Panc1 (cell line): ENCODE measurements at places on chromosomes 13 and 19. TPM values are rescaled to one million over a fixed set of nuclear protein-coding genes. Genes with fewer than 3 reads are reported as not detected.

DNA sequence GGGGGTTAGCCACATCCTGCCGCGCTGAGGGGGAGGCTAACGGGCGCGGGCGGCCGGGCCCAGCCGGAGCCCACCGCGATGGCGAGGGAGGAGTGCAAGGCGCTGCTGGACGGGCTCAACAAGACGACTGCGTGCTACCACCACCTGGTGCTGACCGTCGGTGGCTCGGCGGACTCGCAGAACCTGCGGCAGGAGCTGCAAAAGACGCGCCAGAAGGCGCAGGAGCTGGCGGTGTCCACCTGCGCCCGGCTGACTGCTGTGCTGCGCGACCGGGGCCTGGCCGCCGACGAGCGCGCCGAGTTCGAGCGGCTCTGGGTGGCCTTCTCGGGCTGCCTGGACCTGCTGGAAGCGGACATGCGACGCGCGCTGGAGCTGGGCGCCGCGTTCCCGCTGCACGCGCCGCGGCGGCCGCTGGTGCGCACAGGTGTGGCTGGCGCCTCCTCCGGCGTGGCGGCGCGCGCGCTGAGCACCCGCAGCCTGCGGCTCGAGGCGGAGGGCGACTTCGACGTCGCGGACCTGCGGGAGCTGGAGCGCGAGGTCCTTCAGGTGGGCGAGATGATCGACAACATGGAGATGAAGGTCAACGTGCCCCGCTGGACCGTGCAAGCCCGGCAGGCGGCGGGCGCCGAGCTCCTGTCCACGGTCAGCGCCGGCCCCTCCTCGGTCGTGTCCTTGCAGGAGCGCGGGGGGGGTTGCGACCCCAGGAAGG lies 692 bp downstream of the RGS9BP start:
- no peak for DNase-seq

GRCh38 chr13:32310134-32310706 lies 4.9 kb downstream of the ZAR1L start:
- DNase-seq: peak; percentile 32

The MYBPC2 gene
- 0.18 TPM for total RNA-seq

The SRRM5 gene
- total RNA-seq: 0.10 TPM

- no peak for DNase-seq
Measured at GRCh38 chr19:56146904-56147303, 5.8 kb downstream of the ZNF444 start.

- DNase-seq: no peak
Measured at GRCh38 chr19:1609103-1609396, 3.8 kb upstream of the UQCR11 start.

The NLRP4 gene
- total RNA-seq: not detected

GRCh38 chr13:27403203-27403678 lies 21.2 kb upstream of the GTF3A start:
- no peak for DNase-seq

The C5AR2 gene
- 0.03 TPM for total RNA-seq

The FUT1 gene
- total RNA-seq: 0.13 TPM

The KCTD15 gene
- 27.8 TPM for total RNA-seq

The GSX1 gene
- total RNA-seq: not detected

DNA sequence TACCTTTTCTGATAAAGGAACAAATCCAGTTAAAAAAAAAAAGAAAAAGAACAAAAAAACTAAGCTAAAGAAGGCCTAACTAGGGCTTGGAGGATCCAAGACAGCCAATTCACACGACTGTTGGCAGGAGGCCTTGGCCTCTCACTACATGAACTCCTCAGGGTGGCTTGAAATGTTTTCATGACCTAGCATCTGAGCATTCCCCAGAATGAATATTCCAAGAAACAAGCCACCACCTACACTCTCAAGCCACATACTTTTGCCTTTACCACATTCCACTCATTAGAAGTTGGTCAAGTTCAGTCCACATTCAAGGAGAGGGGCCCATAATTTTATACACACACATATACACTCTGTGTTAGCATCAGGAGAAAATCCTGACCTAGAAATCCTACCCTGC lies 97.6 kb upstream of the SIAH3 start:
- no peak for DNase-seq

GRCh38 chr13:80363890-80364503 lies 23.1 kb upstream of the SPRY2 start:
- DNase-seq: no peak

The CYSLTR2 gene
- not detected for total RNA-seq

GRCh38 chr13:84940798-84941197 lies 858.4 kb downstream of the SLITRK6 start:
- no peak for DNase-seq

- peak; percentile 46 for DNase-seq
Measured at GRCh38 chr19:17829855-17830566, 8.7 kb upstream of the INSL3 start.

DNA sequence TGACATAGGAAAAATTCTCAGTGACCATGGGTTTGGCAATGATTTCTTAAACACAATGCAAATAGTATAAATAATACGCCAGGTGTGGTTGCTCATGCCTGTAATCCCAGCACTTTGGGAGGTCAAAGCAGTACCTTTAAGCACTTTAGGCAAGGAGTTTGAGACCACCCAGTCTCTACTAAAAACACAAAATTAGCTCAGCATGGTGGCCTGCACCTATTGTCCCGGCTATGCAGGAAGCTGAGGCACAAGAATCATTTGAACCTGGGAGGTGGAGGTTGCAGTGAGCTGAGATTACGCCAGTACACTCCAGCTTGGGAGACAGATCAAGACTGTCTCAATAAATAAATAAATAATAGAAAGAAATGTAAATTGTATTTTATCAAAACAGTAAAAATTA lies 356.5 kb upstream of the SLITRK6 start:
- no peak for DNase-seq

GRCh38 chr13:55937180-55937579 lies 1203.5 kb upstream of the PRR20A start:
- no peak for DNase-seq

DNA sequence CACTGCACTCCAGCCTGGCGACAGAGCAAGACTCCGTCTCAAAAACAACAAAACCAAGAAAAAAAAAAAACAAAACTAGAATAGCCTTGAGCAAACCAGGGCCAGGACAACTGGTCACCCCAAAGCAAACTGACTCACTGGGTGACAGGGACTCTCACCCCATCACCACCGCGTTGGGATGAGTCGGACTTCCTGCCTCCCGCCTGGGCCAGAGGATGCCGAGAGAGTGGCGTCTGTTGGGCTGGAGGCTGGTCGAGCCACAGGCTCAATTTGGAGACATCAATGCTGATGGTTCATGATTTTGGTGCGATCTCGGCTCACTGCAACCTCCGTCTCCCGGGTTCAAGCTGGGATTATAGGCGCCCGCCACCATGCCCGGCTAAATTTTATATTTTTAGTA lies 11.6 kb downstream of the TMPRSS9 start:
- no peak for DNase-seq

The FLT1 gene
- 0.15 TPM for total RNA-seq

DNA sequence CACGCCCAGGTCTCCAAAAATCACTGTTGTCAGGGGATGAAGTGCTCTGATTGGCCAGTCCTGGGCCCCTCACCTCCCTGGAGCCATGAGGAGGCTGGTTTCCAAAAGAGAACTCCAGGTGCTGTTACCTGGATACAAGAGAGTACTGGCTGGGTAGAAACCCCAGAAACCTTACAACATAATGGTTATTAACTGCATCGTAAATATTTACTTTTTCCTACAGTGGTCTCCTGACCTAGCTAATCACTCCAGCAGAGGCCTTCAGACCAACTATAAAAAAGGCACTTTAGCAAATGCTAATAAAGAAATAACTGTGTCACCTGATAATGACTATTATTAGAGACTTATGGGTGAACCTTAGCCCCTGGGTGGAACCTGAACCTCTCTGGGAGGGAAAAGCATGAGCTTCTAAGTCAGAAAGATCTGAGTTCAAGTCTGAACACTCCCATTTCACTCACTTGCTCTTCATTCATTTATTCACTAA lies 1.5 kb upstream of the IGSF23 start:
- no peak for DNase-seq

The SHD gene
- total RNA-seq: 0.46 TPM

The OLFM4 gene
- not detected for total RNA-seq

GRCh38 chr13:104954210-104954609 lies 1581.3 kb downstream of the EFNB2 start:
- no peak for DNase-seq

The RAB8A gene
- 75.8 TPM for total RNA-seq

DNA sequence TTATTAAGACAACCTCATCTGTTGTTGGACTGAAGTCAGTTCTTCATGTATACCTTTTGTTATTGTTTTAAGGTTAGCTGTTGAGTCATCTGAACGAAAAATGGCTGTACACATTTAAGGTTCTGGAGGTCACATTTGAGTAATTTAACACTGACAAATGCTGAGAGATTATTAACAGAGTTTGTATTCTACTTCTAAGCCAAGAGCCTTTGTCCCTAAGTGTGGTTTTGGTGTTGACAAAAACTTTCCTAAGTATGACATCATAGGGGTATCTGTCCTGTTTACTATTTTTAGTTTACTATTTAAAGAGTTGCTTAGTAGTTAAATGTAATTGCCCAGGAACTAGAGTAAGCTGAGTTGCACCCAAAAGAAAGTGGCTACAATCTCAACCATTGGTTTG lies 71.9 kb downstream of the CDK8 start:
- DNase-seq: no peak

DNA sequence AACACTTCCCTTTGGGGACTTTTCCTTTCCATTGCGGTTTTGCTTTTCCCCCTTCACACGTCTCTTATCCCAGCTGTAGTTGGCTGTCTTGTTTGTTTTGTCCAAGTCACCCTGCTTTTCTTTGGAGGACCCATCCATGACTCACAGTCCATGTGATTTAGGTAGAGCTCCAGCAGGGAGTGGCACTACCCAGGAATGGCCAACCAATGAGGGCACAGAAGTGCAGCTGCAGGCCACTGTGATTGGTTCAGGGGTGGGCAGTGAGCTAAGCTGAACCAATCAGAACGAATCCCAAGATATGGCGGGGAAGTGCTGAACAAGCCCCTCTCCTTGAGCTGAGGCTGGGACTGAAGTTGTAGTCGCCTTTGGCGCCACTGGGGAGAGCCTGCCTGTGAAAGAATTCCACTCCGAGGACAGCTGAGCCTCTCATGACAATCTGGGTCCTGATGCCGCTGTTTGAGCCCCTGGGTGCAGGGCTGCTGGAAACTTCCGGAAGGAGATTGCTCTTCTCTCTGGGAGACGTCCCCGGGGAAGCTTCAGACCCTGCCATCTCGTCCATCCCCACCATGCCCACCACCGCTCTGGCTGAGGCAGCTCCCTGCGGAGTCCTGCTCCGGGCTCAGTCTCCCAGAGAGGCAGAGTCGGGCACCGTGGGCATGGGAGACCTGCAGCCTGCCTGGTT lies 62.9 kb upstream of the URI1 start:
- DNase-seq: peak; percentile 39

GRCh38 chr13:102830646-102831045 lies 15.2 kb upstream of the ERCC5 start:
- DNase-seq: no peak

The PLK5 gene
- total RNA-seq: not detected

- DNase-seq: no peak
Measured at GRCh38 chr13:31195616-31196015, 4.2 kb upstream of the B3GLCT start.

The ARMC6 gene
- total RNA-seq: 51.4 TPM

The LRG1 gene
- total RNA-seq: 0.08 TPM

- no peak for DNase-seq
Measured at GRCh38 chr13:86108334-86108733, 309.1 kb upstream of the SLITRK6 start.

- no peak for DNase-seq
Measured at GRCh38 chr13:38624822-38625221, 62.1 kb upstream of the FREM2 start.

DNA sequence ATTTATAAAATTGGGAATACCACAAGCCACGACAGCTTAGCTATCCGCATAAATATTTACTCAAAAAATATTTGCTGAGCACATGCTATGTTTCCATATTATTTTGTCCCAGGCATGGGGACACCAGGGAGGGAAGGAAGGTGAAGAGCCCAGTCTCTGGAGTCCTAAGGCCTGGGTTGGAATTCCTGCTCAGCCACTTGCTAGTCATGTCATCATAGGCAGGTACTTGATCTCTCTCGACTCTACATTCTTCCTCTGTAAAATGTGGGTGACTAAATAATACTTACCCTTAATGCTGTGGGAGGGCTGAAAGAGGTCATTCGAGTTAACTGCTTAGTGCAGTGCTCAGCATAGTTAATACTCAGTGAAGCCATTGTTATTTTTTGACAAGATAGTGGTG lies 4.3 kb upstream of the RNASEH2B start:
- no peak for DNase-seq

- DNase-seq: no peak
Measured at GRCh38 chr19:36420961-36421748, 2.7 kb upstream of the ZFP82 start.

DNA sequence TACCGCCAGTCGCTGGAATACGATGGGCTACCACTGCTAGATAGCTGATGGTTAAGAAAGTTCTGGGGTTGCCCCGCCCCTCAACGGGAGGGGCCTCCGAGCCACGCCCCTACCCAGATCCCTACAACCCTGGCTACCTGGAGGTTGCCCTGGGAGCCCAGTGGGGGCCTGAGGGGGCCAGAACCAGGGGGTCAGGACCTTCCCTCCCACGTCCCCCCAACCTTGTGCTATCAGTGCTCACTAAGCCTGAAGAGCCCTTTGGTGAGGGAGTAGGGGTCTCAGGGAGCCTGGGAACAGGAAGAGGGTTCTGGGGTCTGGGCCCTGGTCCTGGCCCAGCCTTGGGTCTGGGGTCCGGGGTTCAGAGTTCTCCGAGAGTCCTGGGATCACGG lies 8.9 kb downstream of the OCEL1 start:
- no peak for DNase-seq

The OLFM2 gene
- 9.7 TPM for total RNA-seq

The ZNF527 gene
- total RNA-seq: 8.9 TPM

DNA sequence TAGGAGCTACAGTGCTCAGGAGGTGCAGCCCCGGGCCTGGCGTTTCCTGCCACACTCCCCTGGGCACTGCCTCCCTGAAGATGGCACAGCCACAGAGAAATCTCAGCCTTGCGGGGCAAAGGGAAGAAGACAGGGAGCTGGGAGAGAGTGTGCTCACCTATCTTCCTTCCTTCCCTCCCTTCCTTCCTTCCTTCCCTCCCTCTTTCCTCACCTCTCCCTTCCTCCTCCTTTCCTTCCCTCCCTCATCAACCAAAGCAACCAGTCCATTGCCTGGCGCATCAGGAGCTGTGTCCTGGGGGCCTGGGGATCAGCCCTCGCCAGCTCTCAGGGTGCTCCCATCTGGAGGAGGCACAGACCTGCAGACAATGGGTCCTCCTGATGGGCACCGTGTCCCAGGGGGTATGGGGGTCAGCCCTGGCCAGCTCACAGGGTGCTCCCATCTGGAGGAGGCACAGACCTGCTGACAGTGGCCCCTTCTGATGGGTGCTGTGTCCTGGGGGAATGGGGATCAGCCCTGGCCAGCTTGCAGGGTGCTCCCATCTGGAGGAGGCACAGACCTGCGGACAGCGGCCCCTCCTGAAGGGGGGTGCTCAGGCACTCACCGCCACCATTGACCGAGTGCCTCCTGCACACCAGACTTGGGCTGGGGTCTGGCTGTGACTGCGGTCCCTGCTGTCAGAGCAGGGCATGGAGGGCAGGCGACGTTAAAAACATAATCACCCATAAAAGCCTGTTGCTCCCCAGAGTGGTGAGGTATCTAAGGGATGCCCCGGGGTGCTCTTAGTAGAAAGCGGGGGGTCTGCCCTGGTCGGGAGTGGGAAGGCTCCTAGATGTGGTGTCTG lies 120.2 kb downstream of the URI1 start:
- DNase-seq: no peak

- DNase-seq: no peak
Measured at GRCh38 chr19:48501494-48502349, 9.9 kb downstream of the LMTK3 start.
